ENCODE measurements at places on chromosomes 7 and 10.

- no peaks in the 10 kb centered on the region for H3K36me3 ChIP-seq
- no peaks in the 10 kb centered on the region for H3K27me3 ChIP-seq
- no peak overlapping the region for H3K4me3 ChIP-seq
- H3K27ac ChIP-seq: no peak overlapping the region
- DNase-seq: no peak
- H3K4me1 ChIP-seq: no peaks in the 10 kb centered on the region
Measured at GRCh38 chr7:124188576-124188975, 155.7 kb upstream of the TMEM229A start.

- H3K4me3 ChIP-seq: no peak overlapping the region
- no peaks in the 10 kb centered on the region for H3K4me1 ChIP-seq
- no peak overlapping the region for H3K27ac ChIP-seq
- no peaks in the 10 kb centered on the region for H3K27me3 ChIP-seq
Measured at GRCh38 chr10:86244297-86245014, 122.1 kb downstream of the GRID1 start.

DNA sequence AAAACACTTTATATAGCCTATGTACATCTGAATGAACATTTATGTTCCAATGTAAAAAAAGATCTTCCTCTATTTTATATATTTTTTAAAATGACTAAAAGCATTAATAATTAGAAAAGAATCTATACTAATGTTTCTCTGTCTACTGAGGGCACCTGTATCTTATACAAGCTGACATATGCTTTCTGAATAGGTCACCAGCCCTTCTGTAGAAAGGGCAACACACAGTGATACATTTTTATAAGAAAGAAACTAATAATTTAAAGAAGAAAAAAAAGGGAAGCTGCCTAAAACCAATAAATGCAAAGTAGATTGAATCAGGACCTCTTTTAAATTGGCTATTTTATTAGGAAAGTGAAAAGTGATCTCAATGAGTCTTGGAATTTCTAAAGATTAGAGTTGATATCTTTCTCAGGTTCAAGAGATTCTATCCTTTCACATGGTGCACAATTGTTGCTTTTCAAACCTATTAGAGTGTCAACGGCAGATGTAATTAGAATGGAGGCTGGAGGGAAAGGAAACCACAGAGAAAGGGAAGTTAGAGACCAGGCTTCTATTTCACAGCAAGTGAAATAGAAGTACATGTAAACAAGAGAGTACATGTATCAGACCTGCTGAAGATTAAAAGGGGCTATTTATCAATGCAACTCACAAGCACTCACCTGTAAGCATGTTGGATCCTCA is 6.3 kb downstream of the MTPN start:
- H3K27ac ChIP-seq: no peak overlapping the region
- no peak for DNase-seq
- no peaks in the 10 kb centered on the region for H3K36me3 ChIP-seq

DNA sequence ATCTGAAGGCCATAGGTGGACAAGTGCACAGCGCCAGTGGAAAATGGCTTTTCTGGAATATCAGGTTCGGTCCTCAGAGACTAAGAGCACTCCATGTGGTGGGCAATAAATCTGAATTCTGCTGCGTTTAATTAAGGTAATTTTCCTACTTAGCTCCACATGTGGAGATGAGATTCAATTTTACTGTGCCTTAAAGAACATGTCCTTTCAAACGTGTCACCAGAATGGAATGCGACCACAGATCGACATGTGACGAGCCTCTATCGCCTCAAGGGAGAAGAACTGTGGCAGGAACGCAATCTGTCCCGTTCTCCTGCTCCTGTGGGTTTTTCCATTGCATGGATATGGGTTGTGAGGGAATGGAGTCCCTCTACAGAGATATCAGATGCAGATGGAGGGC is 205.3 kb upstream of the ZNF32 start:
- H3K27ac ChIP-seq: no peak overlapping the region
- no peaks in the 10 kb centered on the region for H3K4me1 ChIP-seq
- H3K27me3 ChIP-seq: no peaks in the 10 kb centered on the region
- no peaks in the 10 kb centered on the region for H3K36me3 ChIP-seq

- DNase-seq: no peak
- no peak overlapping the region for H3K27ac ChIP-seq
- no peaks in the 10 kb centered on the region for H3K4me1 ChIP-seq
Measured at GRCh38 chr10:71124921-71125748, 87.2 kb upstream of the UNC5B start.

GRCh38 chr10:8050556-8051108 is 3.9 kb upstream of the GATA3 start:
- H3K4me1 ChIP-seq: peaks cover 58% of the 10 kb centered on the region
- H3K4me3 ChIP-seq: peak overlapping the region; percentile 38
- no peak overlapping the region for H3K27ac ChIP-seq
- DNase-seq: peak; percentile 45
- H3K27me3 ChIP-seq: peaks cover 31% of the 10 kb centered on the region
- H3K36me3 ChIP-seq: no peaks in the 10 kb centered on the region

DNA sequence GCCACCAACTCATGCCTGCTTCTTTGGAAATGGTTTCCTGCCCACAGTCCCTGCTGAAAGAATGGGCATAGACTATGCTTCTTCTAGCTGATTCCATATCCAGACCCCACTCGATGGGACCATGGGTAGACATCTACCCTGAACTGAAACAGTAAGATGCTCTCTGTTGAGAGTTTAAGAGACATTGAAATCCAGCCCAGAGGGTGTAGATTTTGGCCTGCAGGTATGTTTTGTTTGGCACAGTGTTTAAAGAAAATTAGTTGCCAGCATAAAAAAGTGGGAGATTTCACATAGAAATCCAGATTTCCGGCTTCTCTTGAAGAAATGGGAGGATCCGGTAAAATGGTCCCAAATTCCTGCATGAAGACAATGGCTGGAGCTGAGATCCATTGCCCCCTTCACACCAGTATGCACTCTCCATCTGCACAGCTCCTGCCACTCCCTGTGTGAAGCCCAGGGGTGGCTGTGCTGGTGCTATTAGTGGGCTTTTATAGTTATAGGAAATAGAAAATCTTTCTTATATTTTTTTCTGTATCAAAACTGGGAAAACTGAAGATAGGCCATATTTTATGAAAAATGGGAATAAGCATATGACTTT is 218.1 kb downstream of the PTEN start:
- H3K4me3 ChIP-seq: no peak overlapping the region
- no peak overlapping the region for H3K27ac ChIP-seq
- H3K27me3 ChIP-seq: no peaks in the 10 kb centered on the region
- DNase-seq: no peak
- no peaks in the 10 kb centered on the region for H3K36me3 ChIP-seq
- H3K4me1 ChIP-seq: no peaks in the 10 kb centered on the region

DNA sequence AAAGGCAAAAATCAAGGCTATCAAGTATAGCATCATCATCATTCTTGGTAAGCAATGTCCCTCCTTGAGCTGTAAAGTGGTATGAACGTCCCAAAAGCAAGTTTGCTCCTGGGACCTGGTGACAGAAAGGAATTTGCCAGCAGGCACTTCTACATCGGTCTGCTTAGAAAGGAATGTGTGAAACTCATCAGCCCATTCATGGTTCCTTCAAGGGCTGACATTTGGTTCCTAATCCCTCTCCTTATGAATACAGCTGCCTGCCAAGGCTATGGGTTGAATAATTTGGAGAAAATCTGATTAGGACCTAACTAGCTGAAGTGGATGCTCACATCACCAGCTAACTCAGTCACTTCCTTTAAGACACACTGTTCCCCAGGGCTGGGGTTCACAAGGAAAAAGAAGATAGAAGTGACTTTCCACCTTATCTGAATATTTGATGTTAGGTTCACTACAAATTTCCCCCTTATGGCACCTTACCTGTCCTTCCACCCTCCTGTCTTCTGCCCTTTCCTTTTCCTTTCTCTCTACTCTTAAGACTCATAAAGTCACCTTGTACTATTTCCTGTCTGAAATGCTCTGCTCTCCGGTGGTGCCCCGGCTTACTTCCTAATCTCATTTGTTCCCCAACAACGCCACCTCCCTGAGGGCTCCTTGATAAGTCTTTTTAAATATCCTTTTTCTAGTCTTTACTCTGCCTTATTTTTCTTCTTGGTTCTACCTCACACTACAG is 187.1 kb downstream of the NPSR1 start:
- no peaks in the 10 kb centered on the region for H3K4me1 ChIP-seq
- no peaks in the 10 kb centered on the region for H3K36me3 ChIP-seq
- H3K27ac ChIP-seq: no peak overlapping the region
- no peaks in the 10 kb centered on the region for H3K27me3 ChIP-seq
- H3K4me3 ChIP-seq: no peak overlapping the region

DNA sequence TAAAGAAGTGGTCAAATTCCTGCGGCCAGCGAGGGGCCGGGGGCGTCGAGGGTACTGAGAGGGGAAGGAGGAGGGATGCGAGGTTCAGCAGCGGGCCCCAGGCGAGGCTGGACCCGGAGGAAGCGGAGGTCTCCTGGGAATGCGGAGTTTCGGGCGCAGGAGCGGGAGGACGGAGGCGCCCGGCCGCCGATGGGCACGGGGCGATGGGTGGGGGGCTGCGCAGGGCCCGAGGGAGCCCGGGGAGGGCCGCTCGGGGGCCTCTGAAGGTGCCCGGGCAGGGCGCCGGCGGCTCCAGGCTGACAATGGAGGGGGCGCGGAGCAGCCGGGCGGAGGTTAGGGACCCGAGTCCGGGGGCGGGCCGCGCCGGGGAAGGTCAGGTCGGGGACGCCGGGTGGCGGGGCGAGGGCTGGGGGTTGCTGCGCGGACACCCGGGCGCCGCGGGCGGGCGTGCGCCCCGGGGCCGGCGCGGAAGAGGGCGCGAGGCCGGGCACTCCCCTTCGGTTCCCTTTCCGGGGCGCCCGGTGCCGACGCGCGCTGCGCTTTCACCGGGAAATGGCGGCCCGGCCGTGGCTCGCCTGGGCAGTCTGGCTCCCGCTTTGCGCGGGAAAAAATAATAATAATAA is 683 bp downstream of the MACROH2A2 start:
- H3K4me1 ChIP-seq: no peaks in the 10 kb centered on the region
- no peak overlapping the region for H3K27ac ChIP-seq
- peaks cover 11% of the 10 kb centered on the region for H3K27me3 ChIP-seq
- DNase-seq: no peak

DNA sequence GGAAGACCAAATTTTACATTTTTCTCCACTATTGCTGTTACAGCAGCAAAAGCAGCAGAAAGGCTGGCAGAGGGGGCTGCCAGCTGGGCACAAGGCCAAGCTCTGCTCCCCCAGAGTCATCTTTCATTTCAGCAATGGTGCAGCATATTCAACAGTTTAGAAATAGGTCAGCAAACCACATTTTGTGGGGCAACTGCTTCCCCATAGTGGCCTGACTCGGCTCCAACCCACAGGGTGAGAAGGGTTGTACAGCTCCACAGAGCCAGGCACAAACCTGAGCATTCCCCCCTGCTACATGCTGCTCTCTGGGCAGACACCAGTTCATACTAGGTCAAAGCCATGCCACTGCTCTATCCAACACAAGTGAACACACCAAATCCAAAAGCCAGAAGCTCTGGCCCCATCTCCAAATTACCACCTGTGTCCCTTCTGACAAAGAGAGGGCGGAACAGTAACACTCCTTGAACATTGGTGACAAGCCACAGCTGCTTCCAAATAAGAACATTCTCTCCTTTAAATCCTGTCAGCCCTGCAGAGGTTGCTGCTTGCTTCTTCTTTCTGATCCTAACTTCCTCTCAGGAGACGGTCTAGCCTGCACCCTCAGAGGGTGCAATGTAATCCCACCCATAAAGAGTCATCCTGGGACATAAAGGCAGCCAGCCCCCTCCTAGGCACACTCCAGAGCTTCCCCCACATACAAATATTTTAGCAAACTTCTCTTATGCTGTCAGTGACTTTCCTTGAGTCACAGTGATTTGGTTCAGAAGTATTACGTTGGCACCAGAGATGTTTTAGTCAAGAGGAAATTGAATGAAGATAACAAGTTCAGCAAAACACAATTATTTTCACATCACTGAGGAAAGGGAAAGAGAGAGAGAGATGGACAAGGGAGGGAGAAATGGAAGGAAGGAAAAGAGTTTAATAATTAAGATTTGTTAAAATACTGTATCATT is 39.0 kb upstream of the SLIT1 start:
- H3K4me1 ChIP-seq: no peaks in the 10 kb centered on the region
- H3K36me3 ChIP-seq: peaks cover 57% of the 10 kb centered on the region
- no peak overlapping the region for H3K4me3 ChIP-seq
- no peak overlapping the region for H3K27ac ChIP-seq

DNA sequence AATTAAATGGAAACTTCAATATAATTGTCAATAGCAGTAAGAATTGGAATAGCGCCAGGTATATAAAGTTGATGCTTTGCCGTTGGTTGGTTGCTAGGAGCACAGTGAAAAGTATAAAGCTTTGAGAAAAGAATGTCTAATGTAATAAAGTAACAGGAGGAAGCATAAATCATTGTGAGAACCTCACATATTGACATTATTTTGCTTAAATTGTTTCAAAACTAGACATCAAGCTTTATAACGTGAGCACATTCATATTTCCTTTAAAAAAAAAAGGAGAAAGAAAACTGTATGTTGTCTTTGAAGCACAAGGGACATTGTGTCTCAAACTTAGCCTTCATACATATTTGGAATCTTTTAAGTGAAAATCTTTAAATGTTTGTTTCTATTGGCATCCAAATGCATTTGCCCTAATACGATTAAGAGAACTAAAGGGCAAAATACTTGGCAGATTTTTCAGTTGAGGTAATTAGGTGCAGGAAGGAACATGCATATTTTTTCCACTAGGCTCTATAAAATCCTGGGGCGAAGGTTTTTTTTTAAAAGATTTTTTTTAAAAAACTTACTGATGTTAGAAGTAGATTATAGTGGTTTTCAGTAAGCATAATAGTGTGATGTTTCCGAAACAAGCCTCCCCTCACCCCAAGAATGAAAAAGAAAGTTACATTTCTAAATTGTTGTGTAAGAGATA is 92.4 kb downstream of the ARID5B start:
- H3K27ac ChIP-seq: peak overlapping the region; percentile 63
- peaks cover 37% of the 10 kb centered on the region for H3K4me1 ChIP-seq
- H3K4me3 ChIP-seq: peak overlapping the region; percentile 28
- no peaks in the 10 kb centered on the region for H3K36me3 ChIP-seq

DNA sequence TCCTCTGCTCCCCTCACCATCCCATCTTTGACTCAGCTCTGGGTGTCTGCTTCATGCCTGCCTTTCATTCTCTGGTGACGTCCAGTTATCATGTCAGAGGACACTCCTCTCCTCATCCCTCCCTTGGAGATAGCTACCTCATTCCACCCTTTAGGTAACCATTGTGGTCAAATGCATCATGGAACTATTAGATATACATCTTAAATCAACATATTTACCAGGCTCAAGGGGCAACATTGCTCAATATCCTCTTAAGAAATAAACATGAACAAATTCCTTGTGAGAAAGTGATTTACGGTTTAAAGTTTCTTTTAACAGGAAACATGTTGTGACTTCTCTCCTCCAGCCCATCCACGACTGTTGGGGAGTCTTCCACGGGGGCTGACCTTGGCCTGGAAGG is 511.6 kb upstream of the IGFBP3 start:
- no peak overlapping the region for H3K27ac ChIP-seq
- no peak for DNase-seq
- no peaks in the 10 kb centered on the region for H3K36me3 ChIP-seq

Data from naive thymus-derived CD4-positive, alpha-beta T cell (primary cell).